HS-5 (cell line): ENCODE measurements at places on chromosomes 6 and 20.

GRCh38 chr20:5977223-5977622 is 26.8 kb downstream of the MCM8 start:
- no peak for DNase-seq

DNA sequence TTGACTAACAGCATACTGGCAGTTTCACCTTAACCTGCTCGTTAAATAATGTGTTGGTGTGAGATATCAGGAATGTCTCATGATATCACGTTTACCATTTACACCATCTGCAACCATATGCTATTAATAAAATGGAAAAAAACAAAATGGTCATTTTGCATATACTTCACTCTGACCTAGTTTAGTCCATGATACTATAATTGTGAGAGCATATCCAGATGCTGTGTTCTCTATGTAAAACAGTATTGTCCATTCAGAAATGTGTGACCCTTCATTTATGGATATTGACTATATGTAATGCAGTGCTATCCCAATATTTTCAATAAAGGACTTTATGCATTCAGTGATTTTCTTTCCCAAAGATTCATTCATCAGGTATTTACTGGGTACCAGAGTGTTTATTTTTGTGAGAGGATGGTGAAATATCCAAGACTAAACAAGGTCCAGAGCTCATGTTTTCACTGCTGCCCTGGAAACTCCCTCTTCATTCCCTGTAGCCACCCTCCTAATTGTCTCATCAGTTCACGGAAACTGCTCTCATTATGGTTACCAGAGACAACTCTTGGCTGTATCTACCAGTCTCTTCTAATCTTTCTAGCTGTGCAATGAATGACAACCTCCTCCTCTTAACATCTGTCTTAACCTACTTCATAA is 25.7 kb upstream of the HINT3 start:
- no peak for DNase-seq

- no peak for DNase-seq
Measured at GRCh38 chr6:11412616-11413015, 124.9 kb upstream of the TMEM170B start.

DNA sequence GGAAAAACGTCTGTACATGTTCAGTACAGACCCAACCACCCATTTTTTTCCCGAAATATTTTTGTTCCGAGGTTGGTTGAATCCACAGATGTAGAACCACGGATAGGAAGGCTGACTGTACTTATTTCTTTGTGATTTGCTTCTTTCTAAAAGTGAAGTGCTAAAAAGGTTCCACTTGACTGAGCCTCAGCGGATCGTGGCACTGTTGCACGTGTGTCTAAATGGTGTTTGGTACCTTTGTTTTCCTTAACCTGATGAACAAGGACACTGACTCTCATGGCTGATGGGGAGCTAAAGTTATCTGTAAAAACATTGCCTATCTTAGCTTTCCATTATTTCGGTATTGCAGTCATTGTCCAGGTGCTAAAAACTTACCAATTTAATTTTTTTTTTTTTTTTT is 6.2 kb downstream of the BPHL start:
- no peak for DNase-seq

DNA sequence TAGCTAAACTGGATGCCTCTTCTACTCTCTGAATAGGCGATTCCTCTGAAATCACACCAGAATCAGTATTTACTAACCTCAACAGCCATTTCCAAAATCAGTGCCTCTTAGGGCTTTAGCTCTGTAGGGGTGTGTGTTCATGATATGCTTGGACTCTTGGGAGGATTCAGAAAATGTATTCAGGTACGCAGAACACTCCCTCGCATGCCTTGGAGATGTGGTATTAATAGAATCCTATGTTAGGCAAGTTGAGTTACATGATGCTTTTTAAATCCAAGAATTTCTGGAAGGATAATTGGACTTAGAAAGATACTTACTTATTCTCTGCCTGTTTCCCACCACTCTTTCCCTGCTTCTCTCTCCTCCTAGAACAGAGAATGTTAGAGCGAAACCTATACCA is 31.8 kb upstream of the PBOV1 start:
- DNase-seq = no peak

GRCh38 chr6:119012521-119012920 is 65.9 kb downstream of the FAM184A start:
- no peak for DNase-seq

- DNase-seq = no peak
Measured at GRCh38 chr20:58813369-58813768, 37.3 kb downstream of the GNAS-AS1 start.

DNA sequence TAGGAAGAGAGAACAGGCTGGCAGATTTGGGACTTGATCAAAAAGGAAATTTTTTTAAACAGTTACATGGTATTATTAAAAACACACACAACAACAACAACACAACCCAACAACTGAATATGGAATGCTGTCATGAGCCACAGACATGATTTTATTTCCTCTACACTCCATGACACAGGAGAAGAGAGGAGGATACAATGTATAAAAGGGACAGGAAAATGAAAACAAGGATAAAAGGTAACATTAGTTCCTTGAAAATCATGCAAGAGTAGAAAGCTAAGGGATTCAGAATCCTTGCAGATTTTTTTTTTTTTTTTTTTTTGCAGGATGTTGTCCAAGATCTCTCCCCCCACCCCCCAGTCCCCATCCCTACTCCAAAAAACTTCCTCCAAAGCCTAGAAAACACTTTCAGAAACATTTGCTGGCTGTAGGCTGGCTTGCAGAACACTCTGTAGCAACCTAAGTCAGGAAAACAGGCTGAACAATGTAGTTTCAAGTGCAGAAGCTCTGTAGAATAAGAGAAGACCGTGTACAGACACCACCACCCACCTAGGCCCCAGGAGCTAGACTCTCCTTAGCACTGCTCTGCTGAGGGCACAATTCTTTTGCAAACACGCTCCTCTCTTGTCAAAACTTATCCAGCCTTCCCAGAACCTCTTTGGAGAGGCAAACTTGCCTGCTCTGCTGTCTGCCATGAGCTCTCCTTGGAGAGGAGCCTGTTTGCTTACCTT is 845 bp downstream of the ZMYND8 start:
- no peak for DNase-seq

- no peak for DNase-seq
Measured at GRCh38 chr6:40586369-40587201, 579 bp downstream of the LRFN2 start.

- DNase-seq = no peak
Measured at GRCh38 chr6:73209117-73209516, 16.2 kb downstream of the KHDC1L start.

- no peak for DNase-seq
Measured at GRCh38 chr6:36827261-36828079, 11.8 kb downstream of the CPNE5 start.

DNA sequence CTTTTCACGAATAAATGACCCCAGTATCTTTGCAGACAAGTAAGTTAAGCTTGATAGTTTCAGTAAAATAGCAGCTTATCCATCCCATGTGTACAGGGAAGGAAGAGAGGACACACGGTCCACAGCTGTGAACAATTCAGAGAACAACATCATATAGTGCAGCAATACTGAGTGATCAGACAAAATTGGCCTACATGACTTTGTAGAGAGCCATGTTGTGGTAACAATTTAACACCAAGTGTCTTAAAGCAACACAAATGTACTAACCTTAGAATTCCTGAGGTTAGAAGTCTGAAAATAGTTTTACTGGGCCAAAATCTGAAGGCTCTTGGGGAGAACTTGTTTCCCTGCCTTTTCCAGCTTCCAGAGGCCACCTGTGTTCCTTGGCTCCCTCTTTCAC is 12.5 kb downstream of the FAM184A start:
- no peak for DNase-seq

- no peak for DNase-seq
Measured at GRCh38 chr6:90978046-90978445, 391.2 kb upstream of the MAP3K7 start.

DNA sequence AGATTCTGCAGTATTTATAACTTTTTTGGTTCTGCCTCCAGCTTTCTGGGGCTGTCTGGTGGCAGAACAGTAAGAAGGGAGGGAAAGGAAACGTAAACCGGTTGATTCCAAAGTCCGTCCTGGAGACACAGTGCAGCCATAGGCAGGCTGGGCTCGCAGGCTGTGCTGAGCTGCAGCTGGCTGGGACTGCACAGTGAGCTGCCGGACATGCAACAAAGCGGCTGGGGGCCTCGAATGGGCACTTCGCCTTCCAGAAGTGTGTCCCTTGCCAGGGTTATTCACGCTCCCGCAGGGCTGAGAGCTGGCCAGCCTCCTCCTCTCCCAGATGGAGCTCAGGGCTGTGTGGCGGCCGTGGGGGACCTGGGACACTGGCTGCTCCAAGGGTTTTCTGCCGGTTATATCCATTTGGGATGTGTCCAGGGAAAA is 78.1 kb upstream of the CD93 start:
- no peak for DNase-seq

DNA sequence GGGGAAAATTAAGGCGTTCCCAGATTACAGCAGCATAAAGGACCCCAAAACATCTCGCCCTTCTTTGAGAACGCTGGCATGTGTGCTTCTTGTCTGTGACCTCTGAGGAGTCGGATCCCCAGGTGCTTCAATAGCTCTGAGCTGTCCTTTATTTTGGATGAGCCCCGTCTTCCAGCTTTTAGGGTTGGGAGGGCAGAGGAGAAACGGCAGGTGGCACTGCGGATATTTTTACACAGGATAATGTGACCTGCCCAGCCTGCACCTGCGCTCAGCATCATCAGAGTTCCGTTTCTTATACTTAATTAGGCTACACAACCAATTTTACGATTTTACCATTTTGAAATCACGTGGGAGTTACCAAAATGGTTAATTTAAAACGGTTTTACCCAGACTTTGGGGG is 147.7 kb upstream of the RPS6KA2 start:
- DNase-seq = no peak

DNA sequence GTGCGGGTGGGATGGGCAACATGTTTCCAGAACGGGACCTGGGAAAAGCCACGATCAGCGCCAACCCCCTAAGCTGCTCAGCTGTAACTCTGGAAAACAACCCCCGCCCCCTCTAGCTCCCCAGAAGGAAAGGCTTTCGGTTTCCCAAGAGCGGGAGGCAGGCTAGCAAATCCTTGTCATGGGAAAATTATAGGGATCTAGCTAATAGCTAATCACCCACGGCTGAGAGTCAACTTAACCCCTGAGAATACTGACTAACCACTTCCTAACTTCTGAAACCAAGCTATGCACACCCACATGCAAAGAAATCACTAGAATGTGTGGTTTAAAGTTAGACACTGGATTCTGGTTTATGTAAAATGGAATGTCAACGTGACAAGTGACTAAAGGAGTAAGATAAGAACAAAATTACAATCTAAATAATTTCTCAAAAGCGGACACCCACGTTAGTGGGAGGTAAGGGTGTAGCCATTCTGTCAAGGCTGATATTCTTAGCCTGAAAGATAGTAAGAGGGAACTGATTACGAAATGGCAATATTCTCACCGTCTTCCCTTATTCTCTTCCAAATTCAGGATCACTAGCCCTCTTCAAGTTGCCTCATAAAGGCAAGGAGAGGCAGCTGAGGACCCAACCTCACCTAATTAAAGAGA is 20.1 kb downstream of the JAG1 start:
- no peak for DNase-seq

- peak; percentile 79 for DNase-seq
Measured at GRCh38 chr6:47152666-47153403, 110.7 kb upstream of the ADGRF1 start.

DNA sequence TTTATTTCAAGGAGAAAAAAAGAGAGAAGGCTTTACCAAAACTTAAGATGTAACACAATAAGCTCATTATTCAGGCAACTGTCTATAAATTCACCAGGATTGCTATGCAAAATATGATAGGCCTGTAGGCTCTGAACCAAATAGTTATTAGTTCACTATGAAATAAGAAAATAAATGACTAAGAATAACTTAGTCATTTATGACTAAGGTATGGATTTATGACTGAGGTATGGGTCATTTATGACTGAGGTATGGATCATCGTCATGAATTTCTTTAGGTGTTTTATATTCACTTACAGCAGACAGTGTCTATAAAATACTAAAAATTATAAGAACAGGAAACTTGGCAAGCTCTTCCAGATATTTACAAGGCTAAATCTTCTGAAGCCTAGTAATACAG is 52.1 kb upstream of the SNX9 start:
- peak; percentile 88 for DNase-seq

DNA sequence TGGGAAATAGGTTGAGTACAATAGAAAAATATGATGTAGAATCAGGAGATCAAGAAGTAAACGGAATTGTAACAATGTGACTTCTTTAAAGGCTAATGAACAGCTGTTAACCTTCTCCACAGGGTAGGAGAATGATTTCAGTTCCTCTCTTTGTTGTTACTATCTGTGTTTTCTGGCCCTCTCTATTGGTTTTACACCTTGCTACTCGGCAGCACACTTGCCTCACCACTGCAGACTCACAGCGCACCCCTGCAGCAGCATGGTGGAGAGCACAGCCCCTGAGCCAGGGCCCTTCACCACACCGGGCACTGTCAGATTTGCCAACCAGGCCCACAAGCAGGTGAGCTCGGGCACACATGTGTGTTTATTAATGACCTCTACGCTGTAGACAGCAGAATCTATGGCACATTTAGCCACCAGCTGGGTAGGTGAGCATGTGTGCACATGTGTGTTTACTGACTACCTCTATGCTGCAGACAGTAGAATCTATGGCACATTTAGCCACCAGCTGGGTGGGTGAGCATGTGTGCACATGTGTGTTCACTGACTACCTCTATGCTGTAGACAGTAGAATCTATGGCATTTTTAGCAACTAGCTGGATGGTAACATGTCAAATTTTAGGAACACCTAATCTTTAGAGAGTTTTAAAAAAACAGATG is 16.8 kb downstream of the SFT2D1 start:
- no peak for DNase-seq

DNA sequence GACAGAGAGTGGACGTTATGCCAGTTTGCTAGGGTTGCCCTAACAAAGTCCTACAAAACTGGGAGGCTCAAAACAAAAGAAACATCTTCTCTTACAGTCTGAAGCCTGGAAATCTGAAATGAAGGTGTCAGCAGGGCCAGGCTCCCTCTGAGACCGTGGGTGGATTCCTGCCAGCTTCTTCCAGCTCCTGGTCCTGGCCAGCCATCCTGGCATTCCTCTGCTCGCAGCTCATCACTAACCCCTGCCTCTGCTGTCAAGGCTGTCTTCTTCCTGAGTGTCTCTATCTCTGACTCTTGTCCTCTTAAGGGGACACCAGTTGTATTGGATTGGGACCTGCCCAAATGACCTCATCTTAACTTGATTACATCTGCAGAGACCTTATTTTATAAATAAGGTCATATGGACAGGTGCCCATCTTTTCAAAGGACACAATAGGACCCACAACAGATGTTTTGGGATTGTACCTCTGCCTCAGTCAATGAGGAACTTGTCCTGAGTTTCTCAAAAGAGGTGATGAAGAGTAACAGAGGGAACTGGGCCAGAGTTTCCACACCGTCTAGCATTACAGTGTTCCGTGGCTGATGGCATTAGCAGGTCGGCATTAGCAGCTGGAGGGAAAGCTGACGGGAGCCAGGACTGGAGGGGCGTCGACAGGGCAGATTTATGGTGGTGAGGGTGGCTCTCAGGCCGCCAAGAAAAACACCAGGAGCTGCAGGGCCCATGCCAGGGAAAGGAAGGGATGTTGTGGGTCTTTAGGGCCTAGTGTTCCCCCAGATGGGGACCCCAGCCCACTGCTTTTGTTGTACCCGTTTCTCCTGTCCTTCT is 157.3 kb downstream of the TBXT start:
- no peak for DNase-seq
